ENCODE measurements at places on chromosomes 4 and X.
A peak's percentile ranks its signal among the peaks of the same experiment; 100 is the strongest.

DNA sequence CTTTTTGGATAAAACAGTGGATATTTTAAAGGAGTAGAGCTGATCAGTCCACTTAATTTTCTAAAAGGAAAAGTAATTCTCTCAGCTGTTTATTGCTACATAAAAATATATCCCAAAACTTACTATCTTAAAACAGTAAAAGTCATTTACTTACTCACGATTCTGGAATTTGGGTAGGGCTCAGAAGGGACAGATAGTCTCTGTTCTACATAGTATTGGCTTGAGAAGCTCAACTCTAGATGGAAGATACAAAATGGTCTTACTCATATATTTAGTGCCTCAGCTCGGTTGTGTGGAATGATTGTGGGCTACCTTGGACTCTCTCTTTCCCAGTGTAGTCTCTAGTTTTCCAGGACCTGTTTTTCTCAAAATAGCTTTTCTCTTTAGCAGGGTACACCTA lies 691.5 kb upstream of the POU3F4 start:
- no peak for DNase-seq

GRCh38 chr4:145155268-145155870 lies 25.0 kb downstream of the OTUD4 start:
- DNase-seq, result no peak

GRCh38 chr4:164906368-164906767 lies 29.4 kb downstream of the APELA start:
- DNase-seq, result no peak

GRCh38 chr4:27828843-27829242 lies 968.2 kb downstream of the STIM2 start:
- DNase-seq, result peak; percentile 6

DNA sequence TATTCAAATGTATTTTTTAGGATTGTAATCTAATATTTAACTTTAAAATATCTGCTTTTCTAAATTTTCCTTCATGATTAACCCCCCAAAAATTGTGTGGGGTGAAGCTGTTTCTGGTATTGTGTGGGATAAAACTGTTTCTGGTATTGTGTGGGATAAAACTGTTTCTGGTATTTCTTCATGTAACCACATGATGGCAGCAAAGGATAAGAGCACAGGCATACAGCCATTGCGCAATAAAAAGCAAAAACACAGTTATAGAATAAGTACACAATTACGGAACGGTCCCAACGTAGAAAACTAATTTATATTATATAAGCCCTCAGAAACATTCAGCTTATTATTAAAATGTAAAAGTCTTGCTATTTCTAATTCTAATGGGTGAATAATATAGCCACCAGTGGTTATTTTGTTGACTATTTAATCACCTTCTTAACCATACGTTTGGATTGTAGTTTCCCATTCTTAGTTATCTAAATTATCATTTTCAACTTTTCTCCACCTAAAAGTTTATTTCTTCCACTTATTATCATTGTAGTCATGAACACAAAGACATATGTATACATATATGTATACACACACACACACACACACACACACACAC lies 333.9 kb upstream of the FSTL5 start:
- DNase-seq, result peak; percentile 62

DNA sequence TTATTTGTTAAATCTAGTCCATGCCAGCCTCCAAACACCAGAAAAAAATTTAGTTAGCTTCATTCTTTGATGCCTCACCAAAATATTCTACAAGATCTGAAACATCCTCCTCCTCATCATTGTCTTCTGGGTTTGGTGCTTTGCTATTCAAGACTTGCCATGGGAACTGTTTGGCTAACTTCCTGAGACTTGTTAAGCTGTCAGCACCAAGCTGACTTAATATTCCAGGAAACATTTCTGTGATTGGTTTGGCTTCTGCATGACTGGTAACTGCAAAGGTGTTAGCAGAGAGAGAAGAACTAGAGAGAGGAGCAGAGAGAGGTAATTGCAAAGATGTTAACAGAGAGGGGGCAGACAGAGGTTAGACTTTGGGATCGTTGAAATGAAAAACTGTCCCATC lies 101.3 kb downstream of the PALLD start:
- DNase-seq, result no peak

- DNase-seq, result no peak
These were observed 991.6 kb downstream of the FAT4 start for GRCh38 chr4:126306152-126306869.

DNA sequence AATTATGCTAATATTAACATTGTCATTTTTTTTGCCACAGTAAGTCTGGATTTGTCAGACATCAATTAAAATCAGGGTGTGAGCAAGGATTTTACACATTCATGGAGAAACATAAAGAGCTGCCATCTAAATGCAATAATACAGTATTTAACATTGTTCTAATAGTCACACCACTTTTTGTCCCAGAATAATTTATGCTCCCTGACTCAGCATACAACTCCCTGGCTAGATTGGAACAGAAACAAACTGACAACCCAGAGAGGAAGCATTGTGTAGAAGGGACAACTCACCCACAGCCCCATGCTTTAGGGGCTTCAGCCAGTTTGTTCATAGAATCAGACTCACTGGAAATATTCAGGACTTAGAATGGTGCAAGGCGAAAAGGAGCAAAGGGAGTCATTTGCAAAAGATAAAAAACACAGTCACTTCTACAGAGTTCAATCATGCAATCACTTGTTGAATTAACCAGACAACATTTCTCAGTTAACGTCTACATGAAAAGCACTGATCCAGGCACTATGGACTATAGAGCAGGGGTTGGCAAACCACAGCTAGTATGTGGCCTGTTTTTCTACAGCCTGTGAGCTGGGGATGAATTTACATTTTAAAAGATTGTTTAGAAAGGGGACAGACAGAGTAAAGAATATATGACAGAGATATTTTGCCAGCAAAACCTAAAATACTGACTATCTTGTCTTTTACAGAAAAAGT lies 26.4 kb upstream of the SEC24B start:
- DNase-seq, result no peak

GRCh38 chrX:3415011-3415410 lies 68.6 kb upstream of the MXRA5 start:
- no peak for DNase-seq

DNA sequence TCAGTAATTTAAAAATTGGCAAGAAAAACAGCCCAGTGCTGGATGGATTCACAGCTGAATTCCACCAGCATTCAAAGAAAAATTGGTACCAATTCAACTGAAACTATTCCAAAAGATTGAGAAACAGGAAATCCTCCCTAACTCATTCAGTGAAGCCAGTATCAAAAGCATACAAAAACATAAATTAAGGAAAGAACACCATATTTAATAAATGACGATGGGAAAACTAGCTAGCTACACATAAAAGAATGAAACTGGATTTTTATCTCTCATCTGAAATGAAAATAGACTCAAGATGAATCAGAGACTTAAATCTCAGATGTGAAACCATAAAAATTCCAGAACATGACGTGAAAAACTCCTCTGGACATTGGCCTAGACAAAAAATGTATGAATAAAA lies 516.8 kb upstream of the SPANXN1 start:
- DNase-seq, result no peak

DNA sequence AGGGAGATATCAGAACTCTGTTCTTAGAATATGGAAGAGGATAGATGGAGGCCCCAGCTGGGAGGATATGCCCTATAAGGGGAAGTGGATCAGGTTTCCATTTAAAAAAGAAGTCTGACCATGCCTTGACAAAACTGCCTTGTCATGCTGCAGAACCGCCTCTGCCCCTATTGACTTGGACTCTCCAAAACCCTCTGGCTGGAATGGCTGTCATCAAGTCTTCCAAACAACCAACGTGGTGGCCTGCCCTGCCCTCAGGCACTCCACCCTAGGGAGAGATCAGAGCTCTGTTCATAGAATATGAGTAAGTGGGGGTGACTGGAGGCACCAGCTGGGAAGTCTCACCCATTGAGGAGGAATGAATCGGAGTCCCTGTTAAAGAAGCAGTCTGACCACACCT lies 114.9 kb downstream of the VSIG4 start:
- DNase-seq, result no peak

DNA sequence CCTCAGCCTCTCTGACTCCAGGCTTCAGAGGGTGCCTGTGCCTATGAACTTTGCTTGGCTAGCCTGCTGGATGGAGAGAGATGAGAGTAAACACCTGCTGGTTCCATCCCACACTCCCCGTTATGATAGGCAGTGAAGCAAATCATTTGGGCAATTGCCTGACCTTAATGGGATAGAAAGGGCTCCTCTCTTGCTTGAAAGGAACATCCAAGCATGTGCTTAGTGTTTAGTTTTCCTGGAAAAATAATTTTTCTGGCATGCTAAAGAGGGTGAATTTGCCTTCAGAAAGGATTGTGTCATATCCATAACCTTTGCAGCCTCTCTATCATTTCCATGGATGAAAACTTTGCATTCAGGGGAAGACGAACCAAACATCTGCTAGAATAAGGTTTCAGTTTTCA lies 10.8 kb downstream of the PLAC1 start:
- DNase-seq, result no peak

DNA sequence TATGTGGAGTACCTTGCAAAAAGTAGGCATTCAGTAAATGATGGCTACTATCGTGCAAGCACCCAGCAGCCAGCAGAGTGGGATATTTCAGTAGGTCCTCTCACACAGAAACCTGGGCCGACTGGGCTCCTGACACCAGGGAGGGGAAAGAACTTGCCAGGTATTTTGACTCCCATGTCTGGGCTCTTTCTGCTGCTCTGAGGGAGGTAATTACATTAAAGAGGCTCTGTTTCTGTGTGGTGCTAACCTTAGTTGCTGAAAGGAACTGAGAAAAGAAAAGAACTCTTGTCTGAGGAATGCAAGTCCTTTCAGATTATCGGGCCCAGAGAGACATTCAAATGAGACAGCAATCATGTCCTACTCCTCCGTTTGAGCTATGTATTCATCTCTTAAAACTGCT lies 175.8 kb upstream of the MTMR8 start:
- no peak for DNase-seq

DNA sequence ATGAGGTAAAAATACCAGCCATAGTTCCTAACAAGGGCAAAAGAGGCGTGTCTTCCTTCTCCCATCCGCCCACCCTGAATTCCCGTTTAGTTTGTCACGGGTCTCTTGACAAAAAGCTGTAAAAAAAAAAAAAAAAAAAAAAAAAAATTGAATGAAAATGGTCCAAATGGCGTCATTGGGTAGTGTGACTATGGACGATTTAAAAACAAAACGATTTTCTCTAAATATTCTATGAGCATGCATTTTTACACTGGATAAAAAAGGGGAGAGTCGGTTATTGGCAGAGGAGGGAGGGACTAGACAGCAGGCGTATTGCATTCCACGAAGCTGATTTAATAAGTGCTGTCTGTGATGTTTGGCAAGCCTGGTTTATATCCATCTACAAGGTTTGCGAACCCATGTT lies at the start of gene FAM133A:
Gene FAM133A, plus strand, starts transcription at position 338 of the 403 bp plus-strand sequence. CDS start 35,214 bp downstream, outside the sequence.
- no peak for DNase-seq

GRCh38 chr4:27046851-27047250 lies 186.2 kb downstream of the STIM2 start:
- DNase-seq, result no peak

- DNase-seq, result peak; percentile 54
These were observed 14.7 kb upstream of the DCHS2 start for GRCh38 chr4:154506253-154506652.

GRCh38 chr4:9765091-9765490 lies 16.3 kb upstream of the DRD5 start:
- peak; percentile 60 for DNase-seq

DNA sequence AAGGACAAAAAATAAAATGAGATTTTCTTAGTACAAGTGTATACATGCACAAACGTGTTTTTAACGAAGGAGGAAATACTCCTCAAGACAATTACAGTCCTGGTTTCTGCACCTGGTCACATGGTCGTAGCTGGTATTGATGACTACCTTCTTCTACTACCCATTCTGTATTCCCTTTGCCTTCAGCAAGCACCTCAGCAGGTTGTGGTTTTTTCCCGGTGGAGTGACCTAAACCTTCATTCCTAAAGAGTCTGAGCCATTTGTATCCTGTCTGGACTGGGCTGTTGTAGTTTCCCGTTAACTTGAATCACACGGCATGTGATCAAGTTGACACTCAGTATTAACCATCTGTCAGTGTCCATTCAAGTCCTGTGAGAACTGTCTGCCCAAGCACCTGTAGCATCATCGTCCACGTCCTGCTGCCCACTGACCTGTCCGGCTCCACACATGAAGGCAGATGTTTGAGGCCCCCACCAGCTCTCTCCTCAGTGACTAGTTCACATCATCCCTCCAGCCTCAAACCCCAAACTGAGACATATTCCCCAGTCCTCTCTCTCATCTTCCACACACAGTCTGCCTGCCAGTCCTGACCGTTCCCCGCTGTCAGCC lies 31.1 kb upstream of the TBC1D14 start:
- DNase-seq, result no peak

DNA sequence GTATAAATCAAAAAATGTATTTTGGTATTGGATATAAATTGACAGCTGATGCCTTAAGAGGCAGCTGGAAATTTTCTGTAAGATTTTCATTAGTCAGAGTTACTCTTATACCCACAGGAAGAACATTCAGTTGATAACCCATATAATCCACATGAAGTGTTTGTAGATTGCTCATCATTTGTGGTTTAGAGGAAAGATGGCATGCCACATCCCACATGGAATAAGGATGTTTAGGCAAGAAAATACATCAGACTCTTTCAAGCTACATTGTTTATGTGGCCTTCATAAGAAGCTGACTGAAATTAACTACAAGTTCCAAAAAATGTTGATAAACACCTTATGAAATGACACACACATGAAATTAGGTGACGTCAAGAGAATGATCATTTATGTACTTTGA lies 56.6 kb downstream of the AREG start:
- DNase-seq, result no peak

GRCh38 chr4:172992648-172993378 lies 175.8 kb upstream of the GALNT7 start:
- DNase-seq, result no peak

DNA sequence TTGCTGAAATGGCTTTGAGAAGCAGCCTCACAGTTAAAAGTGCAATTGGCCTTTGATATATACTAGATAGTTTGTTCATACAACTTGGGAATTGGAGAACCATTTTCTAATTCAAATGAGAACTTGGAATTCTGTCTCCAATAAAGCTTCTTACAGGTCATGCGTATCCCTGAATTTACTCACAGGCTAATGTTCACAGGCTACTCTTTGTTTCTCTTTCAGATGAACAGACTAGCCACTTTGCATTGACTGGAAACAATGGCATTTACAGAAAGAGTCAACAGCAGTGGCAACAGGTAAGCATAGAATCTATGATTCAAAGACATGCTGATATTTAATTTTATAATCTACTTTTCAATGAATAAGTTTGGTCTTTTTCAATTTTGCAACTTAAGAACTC lies 13.5 kb downstream of the AFF1 start:
- DNase-seq, result peak; percentile 71

DNA sequence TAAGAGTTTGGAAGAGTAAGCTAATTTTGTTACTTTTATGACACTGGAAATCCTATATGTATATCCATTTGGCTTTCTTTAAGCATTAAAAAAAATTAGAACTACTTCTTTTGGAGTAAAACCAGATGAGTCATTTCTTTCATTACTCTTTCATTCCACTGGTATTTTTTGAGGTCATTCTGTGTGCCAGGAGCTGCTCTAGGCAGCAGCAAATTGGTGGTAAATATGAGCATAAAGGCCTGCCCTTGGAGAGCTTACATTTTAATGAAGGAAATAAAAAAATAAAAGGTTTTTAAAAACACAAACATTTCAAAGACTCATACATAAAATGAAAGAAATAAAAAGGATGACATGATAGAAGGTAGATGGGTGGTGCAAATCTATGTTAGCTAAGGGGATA lies 37.4 kb downstream of the MID1 start:
- DNase-seq, result no peak

GRCh38 chr4:98544141-98544817 lies 114.1 kb downstream of the TSPAN5 start:
- DNase-seq, result no peak
